ENCODE measurements at places on chromosomes 16 and 17.
A peak's percentile ranks its signal among the peaks of the same experiment; 100 is the strongest.

GRCh38 chr17:47120521-47121095 lies 68.5 kb downstream of the CDC27 start:
- no peak overlapping the region for H3K4me3 ChIP-seq
- H3K27ac ChIP-seq, result no peak overlapping the region
- H3K4me1 ChIP-seq, result no peaks in the 10 kb centered on the region
- no peaks in the 10 kb centered on the region for H3K27me3 ChIP-seq
- H3K36me3 ChIP-seq, result peaks cover 63% of the 10 kb centered on the region

GRCh38 chr17:31198026-31198425 lies 99.0 kb downstream of the OMG start:
- no peak overlapping the region for H3K4me3 ChIP-seq
- no peak for DNase-seq
- peaks cover 36% of the 10 kb centered on the region for H3K36me3 ChIP-seq

DNA sequence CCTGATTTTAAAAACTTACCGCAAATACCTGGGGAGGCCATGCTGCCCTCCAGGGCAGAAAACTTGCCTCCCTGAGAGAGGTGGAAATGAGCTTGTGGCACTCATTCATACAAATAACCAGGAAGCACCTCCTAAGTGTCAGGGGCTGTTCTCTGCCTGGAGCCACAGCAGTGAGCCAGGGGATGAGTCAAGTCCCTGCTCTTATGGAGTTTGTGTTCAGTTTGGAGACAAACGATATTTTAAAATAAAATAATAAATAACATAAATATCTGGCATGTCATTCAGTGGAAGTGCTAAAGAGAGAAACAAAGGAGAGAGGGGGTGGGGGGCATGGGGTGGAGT lies 313.8 kb downstream of the C16orf95 start:
- no peak overlapping the region for H3K27ac ChIP-seq
- no peaks in the 10 kb centered on the region for H3K4me1 ChIP-seq
- DNase-seq, result peak; percentile 34
- no peaks in the 10 kb centered on the region for H3K27me3 ChIP-seq
- H3K4me3 ChIP-seq, result no peak overlapping the region

DNA sequence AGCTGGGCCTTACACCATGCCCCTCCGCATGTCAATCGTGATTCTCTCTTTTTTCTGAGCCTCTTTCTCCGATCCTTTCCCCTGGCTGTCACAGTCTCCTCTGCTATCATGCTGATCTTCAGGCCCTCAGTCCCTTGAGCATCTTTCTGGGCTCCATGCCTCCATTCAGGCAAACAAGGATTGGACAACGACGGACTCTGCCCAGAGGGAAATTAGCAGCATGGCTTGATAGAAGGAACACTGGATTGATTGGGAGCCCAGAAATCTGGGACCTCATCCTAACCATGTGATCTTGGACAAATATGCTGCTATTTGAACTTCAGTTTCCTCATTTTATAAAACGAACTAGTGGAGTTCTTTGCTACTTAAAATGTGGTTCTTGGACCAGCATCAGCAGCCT lies 19.6 kb upstream of the PHF12 start:
- no peak overlapping the region for H3K27ac ChIP-seq
- H3K27me3 ChIP-seq, result peaks cover 2% of the 10 kb centered on the region
- peaks cover 24% of the 10 kb centered on the region for H3K4me1 ChIP-seq
- no peak overlapping the region for H3K4me3 ChIP-seq

- H3K4me1 ChIP-seq, result no peaks in the 10 kb centered on the region
- H3K27ac ChIP-seq, result no peak overlapping the region
- no peaks in the 10 kb centered on the region for H3K27me3 ChIP-seq
- H3K4me3 ChIP-seq, result no peak overlapping the region
- no peaks in the 10 kb centered on the region for H3K36me3 ChIP-seq
These were observed 15.2 kb upstream of the DPEP1 start for GRCh38 chr16:89598199-89598598.

DNA sequence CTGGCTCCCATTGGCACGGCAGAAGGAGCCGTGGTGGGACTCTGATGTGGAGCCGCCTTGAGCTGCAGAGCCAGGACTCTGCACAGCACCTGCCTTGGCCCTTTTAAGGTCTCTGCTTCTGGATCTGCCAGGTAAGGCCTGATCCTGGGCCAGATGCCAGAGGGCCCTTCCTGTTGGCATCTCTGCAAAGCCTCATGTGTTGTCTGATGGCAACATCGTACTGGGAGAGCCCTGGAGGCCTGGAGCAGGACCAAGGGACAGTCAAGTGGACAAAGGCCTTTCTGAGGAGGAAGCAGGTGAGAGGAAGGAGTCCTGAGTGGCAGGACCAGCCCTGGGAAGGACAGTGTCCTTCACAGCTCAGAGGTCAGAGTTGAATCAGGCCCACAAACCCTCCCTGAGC lies 26.1 kb downstream of the SOCS1 start:
- DNase-seq, result no peak
- H3K36me3 ChIP-seq, result no peaks in the 10 kb centered on the region
- H3K4me3 ChIP-seq, result no peak overlapping the region
- H3K27me3 ChIP-seq, result no peaks in the 10 kb centered on the region

DNA sequence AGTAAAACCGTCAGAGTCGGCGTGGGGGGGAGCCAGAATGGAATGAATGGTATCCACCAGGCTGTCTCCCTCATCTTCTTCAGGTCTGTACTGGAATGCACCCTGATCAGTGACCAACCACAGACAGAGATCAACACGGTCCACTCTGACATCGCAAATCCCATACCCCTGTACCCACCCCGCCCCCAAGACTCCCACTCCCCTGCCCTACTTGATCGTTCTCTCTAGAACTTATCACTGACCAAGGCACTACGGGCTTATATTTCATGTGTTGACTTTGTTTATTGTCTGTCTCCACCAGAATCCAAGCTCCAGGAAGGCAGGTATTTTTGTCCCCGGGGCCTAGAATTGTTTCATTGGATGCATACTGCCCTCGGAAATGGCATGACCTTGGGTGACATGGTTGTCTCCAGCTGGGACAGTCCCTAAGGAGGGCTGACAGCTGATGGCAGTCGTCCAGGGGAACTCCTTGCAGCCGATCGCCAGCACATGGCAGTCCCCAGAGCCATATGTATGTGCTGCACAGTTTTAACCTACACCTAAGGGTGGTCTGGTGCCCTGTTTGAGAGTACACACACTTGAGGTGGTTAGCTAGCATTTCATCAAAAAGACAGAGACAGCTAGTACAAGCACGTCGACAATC lies 526 bp upstream of the MFSD6L start:
- no peak overlapping the region for H3K4me3 ChIP-seq
- H3K4me1 ChIP-seq, result no peaks in the 10 kb centered on the region
- H3K36me3 ChIP-seq, result no peaks in the 10 kb centered on the region
- H3K27ac ChIP-seq, result no peak overlapping the region

- H3K27me3 ChIP-seq, result no peaks in the 10 kb centered on the region
- H3K4me3 ChIP-seq, result no peak overlapping the region
- H3K36me3 ChIP-seq, result no peaks in the 10 kb centered on the region
These were observed 112.4 kb upstream of the NOL11 start for GRCh38 chr17:67605256-67605912.

DNA sequence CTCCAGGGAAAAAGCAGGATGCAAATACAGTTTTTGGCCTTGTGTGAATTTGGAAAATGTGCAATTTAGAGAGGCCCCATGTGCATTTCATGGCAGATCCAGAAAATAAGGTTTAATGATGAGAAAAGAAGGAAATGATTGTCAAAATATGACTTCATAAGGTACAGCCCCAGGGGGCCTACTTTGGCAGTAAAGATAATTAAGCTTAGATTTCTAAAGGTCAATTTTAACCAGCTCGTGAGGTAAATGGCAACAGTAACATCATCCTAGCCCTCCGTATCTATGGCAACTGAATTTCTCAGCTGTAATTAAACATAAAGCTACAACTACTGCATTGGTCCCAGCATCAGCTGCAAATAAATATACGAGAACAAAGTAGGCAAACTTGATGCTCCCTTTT lies 30.0 kb upstream of the PRSS54 start:
- no peaks in the 10 kb centered on the region for H3K27me3 ChIP-seq
- no peaks in the 10 kb centered on the region for H3K4me1 ChIP-seq
- H3K36me3 ChIP-seq, result no peaks in the 10 kb centered on the region
- no peak overlapping the region for H3K27ac ChIP-seq
- DNase-seq, result no peak

DNA sequence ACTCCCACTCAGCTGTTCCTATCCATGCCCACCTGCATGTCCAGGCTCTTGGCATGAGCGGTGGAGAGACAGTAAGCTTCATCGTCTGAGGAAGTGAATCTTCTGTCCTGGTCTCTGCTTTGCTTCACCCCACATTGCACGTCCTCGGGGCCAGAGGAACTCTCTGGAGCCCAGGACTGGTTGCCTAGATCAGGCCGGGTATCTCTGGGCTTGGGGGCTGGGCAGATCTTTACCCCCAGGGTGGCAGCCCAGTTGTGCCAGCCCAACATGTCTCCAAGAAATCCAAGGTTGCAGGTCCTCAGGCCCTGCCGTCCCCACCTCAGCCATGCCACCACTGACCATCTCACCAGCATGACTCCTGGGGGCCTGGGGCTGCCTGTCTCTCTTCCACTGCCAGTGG lies 58.3 kb downstream of the BEAN1 start:
- H3K4me1 ChIP-seq, result no peaks in the 10 kb centered on the region
- H3K27ac ChIP-seq, result no peak overlapping the region
- H3K27me3 ChIP-seq, result no peaks in the 10 kb centered on the region
- DNase-seq, result no peak
- no peak overlapping the region for H3K4me3 ChIP-seq

DNA sequence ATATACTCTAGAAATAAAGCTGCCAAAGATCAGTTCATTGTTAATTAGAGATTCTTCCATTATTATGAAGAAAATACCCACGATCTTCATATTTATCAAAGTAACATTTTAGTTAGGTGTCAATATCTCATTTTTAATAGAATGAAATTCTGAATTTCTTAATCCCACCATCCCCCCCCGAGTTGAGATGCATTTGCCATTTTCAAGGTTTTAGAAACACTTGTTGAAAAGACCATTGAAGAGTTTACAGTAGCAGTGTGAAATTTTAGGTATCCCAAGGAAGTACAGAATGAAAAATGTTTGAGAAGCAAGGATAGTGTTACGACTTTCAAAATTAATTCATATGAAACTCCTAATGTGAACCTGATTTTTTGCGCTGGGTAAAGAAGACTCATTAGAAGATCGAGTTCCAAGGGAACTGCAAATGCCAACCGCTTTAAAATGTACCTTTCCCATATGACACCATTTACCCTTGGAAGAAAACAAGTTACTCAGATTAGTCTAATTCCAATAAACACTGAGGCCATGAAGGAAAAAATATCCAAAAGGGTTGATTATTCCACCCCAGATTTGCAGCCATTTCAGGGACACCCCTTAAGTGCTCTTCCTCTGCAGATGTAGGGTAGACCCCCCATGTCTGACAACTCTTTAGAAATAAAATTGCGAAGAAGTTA lies 731 bp downstream of the IKZF3 start:
- no peaks in the 10 kb centered on the region for H3K36me3 ChIP-seq
- no peak overlapping the region for H3K4me3 ChIP-seq
- DNase-seq, result no peak
- no peaks in the 10 kb centered on the region for H3K4me1 ChIP-seq
- H3K27me3 ChIP-seq, result peaks cover 63% of the 10 kb centered on the region

GRCh38 chr17:78396441-78397337 lies 18.2 kb downstream of the PGS1 start:
- no peak overlapping the region for H3K27ac ChIP-seq
- no peaks in the 10 kb centered on the region for H3K27me3 ChIP-seq
- no peak overlapping the region for H3K4me3 ChIP-seq
- DNase-seq, result no peak
- H3K4me1 ChIP-seq, result no peaks in the 10 kb centered on the region
- H3K36me3 ChIP-seq, result peaks cover 84% of the 10 kb centered on the region

DNA sequence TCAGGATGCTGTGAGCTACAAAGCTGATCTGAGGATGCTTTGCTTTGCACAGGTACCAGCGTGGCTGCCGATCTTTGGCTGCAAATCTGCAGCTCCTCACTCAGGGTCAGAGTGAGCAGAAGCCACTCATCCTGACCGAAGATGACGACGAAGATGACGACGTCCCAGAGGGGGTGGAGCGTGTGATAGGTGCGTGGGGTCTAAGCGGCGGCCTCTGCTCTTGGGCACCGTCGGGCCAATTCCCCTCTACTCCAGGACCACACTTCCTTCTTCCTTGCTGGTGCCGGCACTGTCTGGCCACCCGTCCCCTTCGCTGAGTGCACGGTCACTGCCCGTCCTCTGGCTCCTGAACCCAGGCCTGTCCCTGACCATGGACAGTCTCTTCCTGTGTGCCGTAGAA lies 34.0 kb downstream of the ZNF750 start:
- no peaks in the 10 kb centered on the region for H3K4me1 ChIP-seq
- no peak overlapping the region for H3K4me3 ChIP-seq
- no peak overlapping the region for H3K27ac ChIP-seq
- H3K36me3 ChIP-seq, result peaks cover 21% of the 10 kb centered on the region
- H3K27me3 ChIP-seq, result no peaks in the 10 kb centered on the region
- DNase-seq, result no peak

DNA sequence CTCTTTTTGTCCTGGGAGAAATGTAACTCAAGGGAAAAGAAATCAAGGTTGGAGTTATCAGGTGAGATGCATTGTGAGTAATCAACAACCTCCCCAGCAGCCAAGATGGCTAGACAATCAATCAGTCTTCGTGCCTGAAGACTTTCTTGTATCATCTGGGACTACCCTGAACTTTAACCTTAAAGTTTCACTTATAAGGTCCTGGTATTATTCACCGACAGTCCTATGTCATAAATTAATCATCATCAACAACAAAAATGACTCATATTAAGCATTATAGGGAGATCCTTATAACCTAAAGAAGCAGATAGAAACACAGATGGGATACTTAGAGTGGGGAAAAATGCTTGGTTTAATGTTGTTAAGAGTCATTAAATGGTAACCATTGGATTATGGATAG lies 7.7 kb upstream of the TEKT3 start:
- peaks cover 8% of the 10 kb centered on the region for H3K4me1 ChIP-seq
- no peak overlapping the region for H3K27ac ChIP-seq
- peaks cover 8% of the 10 kb centered on the region for H3K27me3 ChIP-seq
- no peaks in the 10 kb centered on the region for H3K36me3 ChIP-seq
- DNase-seq, result no peak
- H3K4me3 ChIP-seq, result peak overlapping the region; percentile 59

- no peaks in the 10 kb centered on the region for H3K27me3 ChIP-seq
- DNase-seq, result no peak
- no peak overlapping the region for H3K4me3 ChIP-seq
- no peak overlapping the region for H3K27ac ChIP-seq
- H3K36me3 ChIP-seq, result no peaks in the 10 kb centered on the region
These were observed 43.1 kb downstream of the GLG1 start for GRCh38 chr16:74563828-74564263.

GRCh38 chr16:75244844-75245758 lies 6.3 kb downstream of the BCAR1 start:
- H3K27ac ChIP-seq, result peak overlapping the region; percentile 80
- peak; percentile 95 for DNase-seq
- peaks cover 7% of the 10 kb centered on the region for H3K4me1 ChIP-seq
- H3K4me3 ChIP-seq, result no peak overlapping the region
- H3K27me3 ChIP-seq, result no peaks in the 10 kb centered on the region

GRCh38 chr17:79338604-79339003 lies 264.0 kb downstream of the ENGASE start:
- H3K36me3 ChIP-seq, result no peaks in the 10 kb centered on the region
- peaks cover 2% of the 10 kb centered on the region for H3K27me3 ChIP-seq
- no peak for DNase-seq
- no peak overlapping the region for H3K27ac ChIP-seq
- H3K4me1 ChIP-seq, result no peaks in the 10 kb centered on the region
- H3K4me3 ChIP-seq, result no peak overlapping the region
